Activated CD4-positive, alpha-beta T cell treated with anti-CD3 and anti-CD28 coated beads, Interleukin-2, amount 50 U/mL, for 48 hours (primary cell): ENCODE measurements at places on chromosomes 4 and X.

GRCh38 chrX:2629316-2630007 lies 61.6 kb upstream of the CD99 start:
- no peak for DNase-seq

DNA sequence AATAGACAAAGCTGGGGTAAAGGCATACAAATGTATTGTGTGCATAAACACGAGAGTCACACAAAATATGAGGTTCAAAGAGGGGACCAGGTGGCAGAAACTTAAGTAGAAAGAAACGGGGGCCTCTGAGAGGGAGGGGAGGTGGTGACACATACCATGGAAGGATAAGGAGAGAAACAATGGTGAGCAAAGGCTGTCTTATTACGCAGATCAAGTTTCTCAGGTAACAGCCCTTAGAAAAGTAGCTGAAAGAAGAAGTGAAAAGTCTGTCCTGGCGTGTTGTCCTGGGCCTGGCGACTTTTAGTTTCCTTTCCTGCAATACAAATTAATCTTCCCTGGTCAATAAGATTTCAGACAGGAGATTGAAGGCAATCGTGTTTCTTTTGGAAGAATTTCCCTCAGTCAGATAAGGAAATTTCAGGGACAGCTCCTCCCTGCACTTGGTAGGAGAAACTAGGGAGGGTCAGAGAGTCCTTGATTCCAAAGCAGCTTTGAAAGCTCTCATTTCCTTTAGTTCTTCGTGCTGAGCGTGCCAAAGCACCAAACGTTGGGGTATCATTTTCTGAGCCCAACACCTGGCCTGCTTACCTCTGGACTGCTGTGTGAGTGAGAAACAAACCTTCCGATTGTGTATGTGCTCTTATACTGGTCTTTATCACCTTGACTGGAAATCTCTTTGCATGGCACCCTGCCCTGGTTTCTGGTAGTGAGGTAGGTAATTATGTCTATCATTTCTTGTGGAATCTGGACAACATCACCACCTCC lies 676.7 kb upstream of the LCORL start:
- no peak for DNase-seq

DNA sequence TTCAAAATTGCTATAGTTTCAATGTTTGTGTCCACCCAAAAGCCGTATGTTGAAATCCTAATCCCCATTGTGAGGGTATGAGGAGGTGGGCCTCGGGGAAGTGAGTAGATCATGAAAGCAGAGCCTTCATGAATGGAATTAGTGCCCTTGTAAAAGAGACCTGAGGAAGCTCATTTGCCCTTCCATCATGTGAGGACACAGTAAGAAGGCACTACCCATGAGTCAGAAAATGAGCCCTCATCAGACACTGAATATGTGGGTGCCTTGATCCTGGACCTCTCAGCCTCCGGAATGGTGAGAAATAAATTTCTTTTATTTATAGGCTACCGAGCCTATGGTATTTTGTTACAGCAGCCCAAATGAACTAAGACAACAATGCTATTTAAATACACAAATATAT lies 57.7 kb upstream of the EFHC2 start:
- DNase-seq, result no peak

DNA sequence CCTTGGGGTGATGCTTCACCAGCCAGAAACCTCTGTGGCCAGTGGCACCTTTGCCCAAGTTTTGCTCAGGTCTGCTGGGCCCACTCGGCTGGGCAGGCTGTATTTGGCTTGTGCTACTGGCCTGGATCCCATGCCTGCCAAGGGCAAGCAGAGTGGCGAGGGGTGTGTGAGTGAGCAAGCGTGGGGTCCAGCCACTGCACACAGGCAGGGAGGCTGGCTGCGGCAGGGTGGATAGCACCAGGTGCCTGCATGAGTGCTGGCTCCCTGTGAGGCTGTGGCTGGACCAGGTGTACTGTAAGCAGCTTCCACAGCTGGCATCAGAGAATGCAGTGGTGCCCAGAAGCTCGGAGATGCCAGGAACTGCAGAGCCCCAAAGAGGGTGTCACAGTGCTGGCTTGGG lies 478.5 kb downstream of the STPG2 start:
- DNase-seq, result no peak

DNA sequence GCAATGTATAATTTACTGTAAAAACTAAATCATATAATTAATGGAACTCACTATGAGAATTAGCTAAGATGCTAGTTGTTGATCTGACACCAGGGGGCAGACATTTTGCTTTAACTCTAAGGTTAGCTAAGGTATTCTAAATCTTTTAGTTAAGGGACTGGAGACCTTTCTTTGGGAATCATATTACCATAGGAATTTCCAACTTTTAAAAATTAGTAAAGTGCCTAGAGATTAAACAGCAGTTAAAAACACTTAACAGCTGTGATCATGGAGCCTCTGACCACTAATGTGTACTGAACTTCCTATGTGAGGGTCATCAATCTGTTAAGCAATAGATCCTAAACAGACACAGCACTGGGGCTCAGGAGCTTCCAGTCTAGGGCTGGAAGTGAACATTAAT lies 226.6 kb downstream of the NSUN7 start:
- no peak for DNase-seq

DNA sequence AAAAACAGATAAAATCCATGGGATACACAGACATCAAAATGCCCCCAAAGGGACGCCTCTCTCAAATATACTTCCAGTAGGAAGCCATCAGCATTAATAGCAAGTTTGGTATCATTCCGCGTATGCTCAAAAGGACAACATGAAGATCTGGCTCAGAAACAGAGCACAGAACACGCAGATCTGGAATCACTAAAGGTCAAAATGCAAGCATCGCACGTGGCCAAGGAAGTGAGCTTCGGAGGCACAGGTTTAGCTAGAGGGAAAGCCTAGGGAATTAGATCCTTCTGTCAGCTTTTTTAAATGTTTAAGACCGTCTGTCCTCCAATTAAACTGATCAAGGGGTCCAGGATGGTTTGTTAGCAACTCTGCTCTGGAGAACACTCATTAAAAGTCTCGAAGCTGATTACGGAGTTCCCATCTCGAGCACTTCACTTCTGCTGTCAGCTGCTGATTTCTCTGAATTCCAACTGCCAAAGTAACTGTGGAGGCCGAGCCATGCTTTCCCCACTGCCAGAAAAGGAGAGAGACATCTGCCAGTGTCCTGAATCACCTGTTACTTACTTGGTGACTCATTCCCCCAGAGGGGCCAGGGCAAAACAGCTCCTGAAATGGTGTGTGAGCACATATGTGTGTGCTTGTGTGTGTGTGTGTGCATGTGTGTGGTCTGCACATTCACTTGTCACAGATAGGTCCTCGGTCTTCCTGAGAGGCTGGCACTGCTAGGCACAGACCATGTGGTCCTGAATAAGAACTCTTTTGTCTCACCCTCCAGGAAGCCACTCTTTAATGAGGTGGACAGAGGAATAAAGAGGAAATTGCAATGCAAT lies 177.7 kb upstream of the PPARGC1A start:
- no peak for DNase-seq

GRCh38 chrX:84320614-84321013 lies 132.6 kb upstream of the RPS6KA6 start:
- DNase-seq, result no peak

DNA sequence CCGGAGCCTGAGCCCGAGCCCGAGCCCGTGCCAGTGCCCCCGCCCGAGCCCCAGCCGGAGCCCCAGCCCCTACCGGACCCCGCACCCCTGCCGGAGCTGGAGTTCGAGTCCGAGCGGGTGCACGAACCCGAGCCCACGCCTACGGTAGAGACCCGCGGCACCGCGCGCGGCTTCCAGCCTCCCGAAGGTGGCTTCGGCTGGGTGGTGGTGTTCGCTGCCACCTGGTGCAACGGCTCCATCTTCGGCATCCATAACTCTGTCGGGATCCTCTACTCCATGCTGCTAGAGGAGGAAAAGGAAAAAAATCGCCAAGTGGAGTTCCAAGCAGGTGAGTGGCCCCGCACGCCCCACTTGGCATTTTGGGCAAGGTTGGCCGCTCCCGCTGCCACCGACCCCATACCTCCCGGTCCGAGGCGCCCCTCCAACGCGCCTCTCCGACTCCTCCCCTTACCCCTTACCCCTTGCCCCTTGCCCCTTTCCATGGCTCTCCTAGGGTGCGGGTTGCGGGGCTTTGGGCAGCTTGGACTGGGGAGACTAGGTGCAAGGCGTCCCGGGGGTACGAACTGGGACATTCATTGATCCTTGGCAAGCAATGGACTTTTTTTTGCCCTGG lies 553 bp downstream of the SLC16A2 start:
- no peak for DNase-seq

- DNase-seq, result no peak
Observed at GRCh38 chr4:118972167-118972566, 83.5 kb downstream of the SYNPO2 start.

DNA sequence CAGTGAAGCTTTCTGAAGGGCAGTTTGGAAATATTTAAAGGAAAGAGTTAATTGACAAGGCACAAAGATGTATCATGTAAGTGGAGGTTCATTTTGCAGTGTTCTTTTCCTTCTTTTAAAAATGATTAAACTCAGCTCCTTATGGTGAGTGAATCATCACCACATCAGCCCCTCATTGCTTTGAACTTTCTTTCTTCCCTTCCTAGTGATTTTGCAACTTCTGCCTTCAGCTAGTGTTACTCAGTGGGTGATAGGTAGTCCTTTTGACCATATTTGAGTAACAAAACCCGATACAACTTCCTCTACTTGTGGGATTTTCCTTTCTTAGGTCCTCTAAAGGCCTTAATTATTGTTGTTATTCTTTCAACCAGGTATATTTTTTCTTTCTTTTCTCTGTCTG lies 8.2 kb downstream of the ZCCHC4 start:
- DNase-seq, result no peak

DNA sequence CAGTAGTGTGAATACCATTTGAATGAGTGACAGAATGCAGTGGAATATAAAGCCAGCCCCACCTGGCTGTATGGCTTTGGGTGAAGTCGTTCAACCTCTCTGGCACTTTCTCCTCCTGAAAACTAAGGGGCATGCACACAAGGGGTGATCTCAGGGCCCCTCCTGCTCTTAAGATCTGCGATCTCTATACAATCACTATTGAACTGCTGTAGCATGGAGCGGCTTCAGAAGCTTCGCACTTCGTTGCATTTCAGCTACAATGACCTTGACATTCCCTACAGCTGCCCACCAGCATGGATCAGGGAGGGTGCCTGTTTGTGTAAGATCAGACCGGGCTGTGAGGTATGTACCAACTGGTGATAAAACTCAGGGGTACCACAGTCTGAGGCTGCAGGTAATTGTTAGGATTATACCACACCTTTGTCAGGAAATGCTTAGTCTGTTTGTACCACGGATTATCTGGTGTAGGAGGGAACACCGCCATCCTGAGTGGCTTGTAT lies 85.2 kb downstream of the AASDH start:
- no peak for DNase-seq

DNA sequence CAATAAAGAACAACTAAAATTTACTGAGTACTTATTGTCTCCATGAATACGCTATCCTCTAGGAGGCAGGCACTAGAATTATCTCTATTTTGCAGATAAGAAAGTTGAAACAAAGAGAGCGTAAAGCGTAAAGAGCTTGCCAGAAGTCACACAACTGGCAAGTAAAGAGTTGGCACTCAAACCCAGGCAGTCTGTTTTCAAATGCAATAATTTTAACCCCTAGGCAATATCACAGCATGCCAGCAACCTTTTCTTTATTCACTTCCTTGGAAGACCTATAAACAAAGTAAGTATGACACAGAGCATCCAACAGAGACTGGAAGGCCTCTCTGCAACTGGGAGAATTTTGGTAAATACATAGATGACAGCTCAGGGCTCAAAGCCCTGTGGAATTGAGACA lies 23.2 kb upstream of the AMELX start:
- no peak for DNase-seq

DNA sequence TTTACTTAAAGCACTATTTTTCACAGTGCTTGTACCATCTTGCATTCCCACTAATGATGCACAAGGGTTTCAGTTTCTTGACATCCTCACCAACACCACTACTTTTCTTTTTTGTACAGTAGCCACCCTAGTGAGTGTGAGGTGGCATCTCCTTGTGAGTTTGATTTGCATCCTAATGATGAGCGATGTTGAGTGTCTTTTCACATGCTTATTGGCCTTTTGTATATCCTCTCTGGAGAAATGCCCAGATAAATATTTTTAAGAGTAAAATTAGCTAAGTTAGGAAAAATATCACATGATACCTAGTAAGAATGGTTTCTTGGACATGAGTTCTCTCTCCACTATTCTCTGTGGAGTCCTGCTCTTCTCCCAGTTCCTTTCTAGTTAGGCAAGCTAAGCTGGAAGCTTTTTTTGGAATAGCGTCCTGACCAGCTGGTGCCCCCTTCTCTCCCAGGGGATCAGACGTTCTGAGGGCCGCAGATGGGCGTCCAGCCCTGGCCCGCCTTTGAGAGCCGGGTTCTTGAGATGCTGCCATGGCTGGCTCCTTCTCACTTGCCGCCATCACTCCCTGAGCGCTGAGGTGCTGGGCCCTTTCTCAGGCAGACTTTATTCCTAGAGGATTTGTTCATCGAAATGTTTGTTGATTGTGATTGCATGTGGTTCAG lies 132.1 kb downstream of the ARHGAP10 start:
- no peak for DNase-seq

GRCh38 chrX:45196701-45197100 lies 4.0 kb downstream of the DIPK2B start:
- no peak for DNase-seq

DNA sequence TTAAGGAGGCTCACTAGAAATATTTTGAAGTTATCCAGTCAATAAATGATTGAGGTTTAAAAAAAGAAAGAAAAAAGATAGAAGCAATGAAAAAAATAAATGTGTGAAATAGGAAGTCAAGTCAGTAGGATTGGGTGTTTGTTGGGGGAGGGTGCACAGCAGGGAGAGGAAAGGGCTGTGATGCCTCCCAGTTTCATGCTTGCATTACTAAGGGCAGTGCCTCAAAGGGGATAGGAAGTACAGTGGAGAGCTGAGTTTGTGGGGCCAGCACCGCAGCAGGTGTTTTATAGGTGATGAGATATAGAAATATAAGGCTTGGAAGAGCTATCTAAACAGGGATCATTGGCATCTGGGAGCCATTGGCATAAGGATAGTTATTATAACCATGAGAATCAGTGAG lies 919.2 kb downstream of the STIM2 start:
- no peak for DNase-seq

DNA sequence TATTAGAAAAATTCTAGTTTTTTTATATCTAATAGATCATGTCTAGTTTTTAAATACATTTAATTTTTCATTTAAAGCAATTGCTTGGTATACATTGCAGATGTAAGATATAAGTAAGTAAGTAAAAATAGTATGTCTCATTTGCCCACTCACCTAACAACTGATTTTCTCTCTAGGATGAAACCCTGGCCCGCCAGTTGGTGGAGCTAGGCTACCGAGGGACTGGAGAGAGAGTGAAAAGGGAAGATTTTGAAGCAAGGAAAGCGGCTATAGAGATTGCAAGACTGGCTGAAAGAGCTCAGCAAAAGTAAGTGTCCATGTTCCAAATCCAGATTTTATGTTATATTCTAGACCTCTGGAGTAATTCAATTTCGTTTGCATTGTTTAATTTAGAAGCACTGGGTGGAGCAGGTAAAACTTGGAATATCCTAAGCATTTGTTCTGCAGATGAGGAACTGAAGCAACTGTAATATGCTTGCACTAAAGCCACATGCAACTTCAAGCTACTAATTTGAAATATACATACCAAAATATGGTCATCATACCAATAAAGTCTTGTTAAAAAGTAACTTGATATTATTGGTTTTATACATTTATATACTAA lies 27.1 kb downstream of the CFAP299 start:
- peak; percentile 41 for DNase-seq
